ENCODE measurements at places on chromosomes 11 and 22.

GRCh38 chr11:61918938-61919704 lies 1.8 kb upstream of the RAB3IL1 start:
- DNase-seq: no peak

GRCh38 chr22:25054943-25055511 lies 102.5 kb downstream of the KIAA1671 start:
- DNase-seq: no peak

GRCh38 chr11:131095511-131096185 lies 179.4 kb upstream of the SNX19 start:
- no peak for DNase-seq

- DNase-seq: no peak
These were observed 26.1 kb upstream of the CABP7 start for GRCh38 chr22:29693671-29694070.

DNA sequence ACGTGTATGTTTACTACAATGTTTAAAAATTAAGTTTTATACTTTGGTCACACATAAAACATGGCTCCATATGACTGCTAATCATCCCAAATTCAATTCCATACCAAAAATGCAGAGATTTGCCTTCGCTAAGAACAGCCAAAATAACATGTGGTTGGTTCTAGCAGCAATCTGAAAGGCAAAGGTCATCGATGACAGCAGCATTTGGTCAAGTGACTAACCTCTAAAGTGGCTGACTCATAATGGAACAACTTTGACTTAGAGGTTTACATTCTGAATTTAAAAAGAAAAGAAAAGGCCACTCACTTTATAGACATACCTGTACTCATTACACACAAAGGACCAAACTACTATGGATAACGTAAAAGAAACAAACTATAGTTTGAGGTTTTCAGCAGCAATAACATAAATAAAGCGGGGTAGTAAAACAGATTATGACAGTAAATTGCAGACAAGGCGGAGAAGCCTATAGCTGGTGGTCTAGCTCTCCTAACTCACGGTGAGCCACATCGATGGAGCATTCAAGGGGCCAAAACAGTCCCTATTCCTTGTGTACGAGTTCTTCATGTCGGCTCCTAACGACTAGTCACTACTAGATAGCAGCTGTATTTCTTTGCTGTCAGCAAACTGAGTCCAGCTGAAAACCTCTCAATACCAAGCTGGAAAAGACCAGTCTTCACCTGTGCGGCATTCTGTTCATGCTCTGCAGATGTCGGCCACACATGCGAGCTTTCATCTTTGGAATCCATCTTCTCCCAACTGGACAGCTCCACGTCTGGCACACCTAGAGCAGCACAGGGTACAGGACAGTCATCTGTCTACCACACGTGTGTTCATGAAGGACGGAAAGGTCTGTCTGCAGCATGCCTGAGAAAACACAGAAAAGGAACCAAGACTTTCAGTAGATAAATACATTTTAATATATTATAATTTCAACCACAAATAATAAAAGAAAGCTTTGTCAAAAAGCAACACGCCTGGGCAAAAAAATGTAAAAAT lies 42.1 kb downstream of the PRDM10 start:
- no peak for DNase-seq

- DNase-seq: no peak
These were observed 82.4 kb upstream of the BIRC3 start for GRCh38 chr11:102234779-102235439.

All from iPS DF 6.9 (cell line).